ENCODE measurements at places on chromosomes 1 and 21.
A peak's percentile ranks its signal among the peaks of the same experiment; 100 is the strongest.

DNA sequence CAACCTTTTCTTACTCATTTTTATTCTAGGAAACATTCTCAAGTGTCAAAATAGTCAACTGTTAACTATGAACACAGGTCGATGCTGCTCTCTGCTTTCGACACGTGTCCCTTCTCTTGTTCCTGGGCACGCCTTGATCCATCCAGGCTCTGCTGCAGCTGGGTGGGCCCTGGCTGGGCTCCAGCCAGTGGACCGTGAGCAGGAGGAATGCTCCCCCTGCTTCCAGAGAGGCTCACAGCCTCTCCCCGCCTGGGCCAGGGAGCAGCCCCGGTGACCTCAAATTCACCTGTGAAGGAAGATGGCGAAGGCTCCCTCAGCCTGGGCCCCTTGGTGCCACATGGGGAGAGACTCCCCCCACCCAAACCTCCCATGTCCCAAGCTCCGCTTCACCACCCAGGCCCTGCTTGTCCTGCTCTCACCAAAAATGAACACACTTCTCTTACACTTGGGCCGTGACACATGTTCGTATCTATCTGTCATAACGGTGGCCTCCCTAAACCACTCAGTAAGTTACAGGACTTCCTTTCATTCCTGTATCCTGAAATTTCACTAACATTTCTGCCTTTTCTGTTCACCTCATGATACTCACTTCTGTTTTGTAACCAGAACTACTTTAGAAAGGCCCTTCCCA lies 24.6 kb upstream of the ADARB1 start:
- DNase-seq: no peak

- DNase-seq: no peak
Observed at GRCh38 chr1:86773341-86774288, 69.2 kb downstream of the SH3GLB1 start.

DNA sequence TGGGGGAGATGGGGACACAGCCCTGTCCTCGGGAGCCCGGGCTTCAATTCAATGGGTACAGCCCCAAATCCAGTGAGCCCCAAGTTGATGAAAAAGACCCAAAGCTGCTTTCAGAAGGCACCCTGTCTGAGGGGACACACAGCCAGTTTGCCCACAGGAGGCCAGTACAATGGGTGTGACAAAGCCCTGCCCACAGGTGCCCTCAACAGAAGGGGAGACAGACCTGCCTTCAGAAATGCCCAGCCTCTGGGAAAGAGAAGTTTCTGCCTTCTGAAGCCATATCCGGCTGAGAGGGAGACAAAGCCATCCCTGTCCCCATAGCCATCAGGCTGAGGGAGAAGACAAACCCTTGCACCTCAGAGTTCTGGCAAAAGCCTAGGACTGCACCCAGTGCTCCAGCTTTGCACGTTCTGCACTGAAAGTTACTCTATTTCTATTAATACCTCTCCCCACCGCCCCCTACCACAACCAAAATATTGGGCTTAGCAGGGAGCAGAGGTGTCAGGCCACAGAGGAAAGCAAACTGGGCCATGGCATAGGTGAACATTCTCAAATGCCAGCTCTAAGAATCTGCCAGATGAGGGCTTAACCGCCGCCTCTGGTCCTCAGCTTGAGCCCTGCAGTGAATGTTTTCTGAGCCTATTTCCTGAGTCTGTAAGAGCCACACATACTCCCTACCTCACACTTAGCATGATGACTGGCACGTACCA lies 18.0 kb upstream of the PTAFR start:
- no peak for DNase-seq

GRCh38 chr1:87121711-87122163 lies 206.9 kb upstream of the LMO4 start:
- no peak for DNase-seq

GRCh38 chr1:220164116-220164515 lies 70.2 kb downstream of the IARS2 start:
- DNase-seq: no peak

- no peak for DNase-seq
Observed at GRCh38 chr1:119725626-119726025, 13.9 kb downstream of the PHGDH start.

- peak; percentile 97 for DNase-seq
Observed at GRCh38 chr1:155976062-155976912, 2.1 kb downstream of the ARHGEF2 start.

DNA sequence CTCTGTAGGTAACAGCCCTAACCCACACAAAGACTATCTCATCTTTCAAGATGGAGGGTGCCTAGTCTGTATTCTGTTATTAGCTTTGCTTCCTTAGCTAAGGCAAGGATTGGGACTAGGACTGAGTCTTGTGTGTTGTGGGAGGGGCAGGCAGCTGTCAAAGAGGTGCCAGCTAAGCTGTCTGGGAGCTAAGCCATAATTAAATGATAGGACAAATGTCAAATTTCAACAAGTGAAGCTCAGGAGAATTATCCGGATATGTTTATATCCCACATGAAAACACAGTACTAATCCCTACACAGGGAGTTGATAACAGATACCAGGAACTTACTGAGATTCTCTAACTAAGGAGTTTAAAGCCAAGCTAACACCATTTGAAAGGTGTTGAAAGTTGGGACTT lies 70.5 kb upstream of the NGF start:
- no peak for DNase-seq

DNA sequence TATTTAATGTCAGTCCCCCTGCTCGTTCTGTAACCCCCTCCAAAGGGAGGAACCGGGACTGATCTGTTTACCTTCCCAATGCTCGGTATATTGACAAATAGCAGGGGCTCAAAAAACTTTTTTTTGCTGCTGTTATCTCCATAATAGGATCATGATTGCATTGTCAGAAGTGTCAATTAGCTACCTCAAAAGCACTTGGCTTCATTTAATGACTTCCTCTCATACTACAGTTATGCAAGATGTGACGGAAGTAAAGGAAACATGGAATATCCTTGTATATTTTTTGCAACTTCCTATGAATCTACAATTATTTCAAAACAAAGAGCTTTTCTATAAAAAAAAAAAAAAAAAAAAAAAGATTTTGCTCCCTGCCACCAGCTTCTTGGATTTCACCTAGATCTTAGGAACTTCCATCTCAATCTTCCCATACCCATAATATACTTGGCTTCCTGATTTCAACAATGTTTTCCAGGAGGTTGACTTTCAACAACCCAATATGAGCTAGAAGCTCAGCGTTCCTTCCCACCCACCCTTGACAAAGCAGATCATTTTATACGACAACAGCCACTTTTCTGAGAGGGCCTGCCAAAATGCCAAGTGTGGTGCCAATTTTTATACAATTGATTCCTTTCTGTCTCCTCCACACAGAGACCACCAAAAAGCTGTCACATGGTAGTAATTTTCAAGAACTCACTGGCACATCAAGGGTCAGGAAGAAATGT lies 71.7 kb downstream of the SETD4 start:
- DNase-seq: peak; percentile 60

DNA sequence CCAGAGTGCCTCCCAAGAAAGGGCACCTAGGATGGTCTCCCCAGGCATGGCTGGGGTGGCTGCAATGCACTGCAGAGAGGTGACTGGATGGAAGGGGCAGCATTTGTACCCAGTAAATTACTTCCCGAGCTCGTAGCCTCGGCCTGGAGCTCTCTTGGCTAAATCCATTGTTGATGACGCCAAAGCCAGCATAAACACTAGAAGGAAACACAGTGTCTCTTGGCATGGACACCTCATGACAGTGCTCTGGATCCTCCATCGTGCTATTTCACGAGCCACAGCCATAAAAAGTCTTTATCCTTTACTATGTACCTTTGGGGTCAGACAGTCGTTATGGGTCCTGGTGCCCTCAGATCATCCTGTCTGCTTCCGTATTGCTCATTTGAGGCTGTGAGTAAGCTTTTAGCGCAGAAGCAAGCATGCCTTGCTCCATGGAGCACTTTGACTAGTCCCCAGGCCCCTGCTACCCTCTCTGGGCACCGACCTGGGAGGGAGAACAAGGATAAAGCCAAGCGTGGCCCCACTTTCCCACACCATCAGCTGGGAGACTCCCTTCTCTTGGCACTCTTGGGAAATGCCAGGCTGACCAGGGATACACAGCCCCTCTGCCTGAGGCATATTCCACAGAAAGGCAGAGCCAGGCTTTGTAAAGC lies 10.3 kb upstream of the PRELP start:
- no peak for DNase-seq

DNA sequence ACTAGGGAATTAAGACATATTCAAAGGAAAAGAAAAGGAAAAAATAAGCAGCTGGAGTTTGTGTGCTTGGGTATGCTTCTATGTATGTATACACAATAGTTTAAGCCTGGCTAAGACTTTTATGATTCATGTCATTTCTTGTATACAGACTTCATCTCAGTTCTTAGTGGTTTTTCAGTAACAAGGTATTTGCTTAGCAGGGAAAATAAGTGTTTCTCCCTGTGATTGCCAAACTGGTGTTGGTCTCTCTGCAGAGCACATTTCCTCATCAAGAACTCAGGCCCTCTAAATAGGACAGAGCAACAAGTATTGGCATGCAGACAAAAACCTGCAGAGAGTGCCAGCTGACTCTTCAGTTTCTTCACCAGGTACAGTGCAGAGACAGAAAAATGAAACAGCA lies 484.4 kb upstream of the ZRANB2 start:
- peak; percentile 5 for DNase-seq

DNA sequence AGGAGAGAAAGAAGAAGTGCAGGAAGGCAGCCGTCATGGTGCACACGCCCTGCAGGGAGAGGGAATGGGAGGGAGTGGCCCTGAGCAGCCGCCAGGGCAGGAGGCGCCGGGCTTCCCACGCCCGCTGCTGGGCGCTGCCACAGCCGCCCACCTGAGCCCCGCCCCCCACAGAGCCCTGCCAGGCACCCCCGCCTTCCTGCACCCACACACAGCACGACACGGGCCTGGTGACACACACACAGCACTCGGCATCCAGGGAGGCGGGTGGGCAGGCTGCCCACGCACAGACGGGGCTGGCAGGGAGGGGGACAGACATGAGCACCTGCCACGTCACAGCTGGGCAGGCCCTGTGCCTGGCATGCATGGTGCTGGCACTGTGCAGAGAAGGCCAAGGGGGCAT lies 27.5 kb downstream of the ADGRB2 start:
- DNase-seq: peak; percentile 60

DNA sequence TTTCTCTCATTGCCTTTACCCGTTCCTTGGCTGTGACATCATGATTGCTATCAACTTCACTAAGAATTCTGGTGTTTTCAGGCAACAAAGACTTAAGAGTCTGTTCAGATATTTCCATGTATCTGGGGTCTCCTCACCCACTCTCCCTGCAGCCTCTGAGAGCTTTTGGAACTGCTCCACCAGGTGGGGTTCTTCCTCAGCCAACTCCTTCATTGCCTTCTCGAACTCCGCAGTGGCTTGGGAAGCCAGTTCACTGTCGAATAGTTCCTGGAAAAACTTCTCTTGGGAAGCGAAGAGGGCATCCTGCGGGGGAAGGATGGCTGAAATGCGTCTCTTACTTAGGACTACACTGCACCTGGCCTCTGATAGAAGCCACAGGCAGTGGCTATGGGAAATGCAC lies 2.1 kb downstream of the PEX19 start:
- DNase-seq: no peak

DNA sequence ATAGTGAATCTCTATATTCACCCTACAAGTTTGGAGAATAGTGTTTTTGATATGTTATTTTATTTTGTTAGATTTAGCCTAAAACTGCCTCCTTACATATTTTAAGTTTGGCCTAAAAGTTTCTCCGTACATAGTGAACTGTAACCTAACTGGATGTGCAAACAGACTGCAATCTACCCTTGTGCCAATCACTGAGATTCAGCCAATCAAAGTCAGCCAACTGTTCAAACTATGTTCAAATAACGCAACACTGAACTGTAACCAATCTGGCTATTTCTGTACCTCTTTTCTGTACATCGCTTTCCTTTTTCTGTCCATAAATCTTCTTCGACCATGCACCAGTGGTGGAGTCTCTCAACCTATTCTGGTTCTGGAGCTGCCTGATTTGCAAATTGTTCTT lies 11.8 kb upstream of the DMRTB1 start:
- no peak for DNase-seq

GRCh38 chr1:53065391-53065790 lies 3.4 kb downstream of the PODN start:
- DNase-seq: no peak

DNA sequence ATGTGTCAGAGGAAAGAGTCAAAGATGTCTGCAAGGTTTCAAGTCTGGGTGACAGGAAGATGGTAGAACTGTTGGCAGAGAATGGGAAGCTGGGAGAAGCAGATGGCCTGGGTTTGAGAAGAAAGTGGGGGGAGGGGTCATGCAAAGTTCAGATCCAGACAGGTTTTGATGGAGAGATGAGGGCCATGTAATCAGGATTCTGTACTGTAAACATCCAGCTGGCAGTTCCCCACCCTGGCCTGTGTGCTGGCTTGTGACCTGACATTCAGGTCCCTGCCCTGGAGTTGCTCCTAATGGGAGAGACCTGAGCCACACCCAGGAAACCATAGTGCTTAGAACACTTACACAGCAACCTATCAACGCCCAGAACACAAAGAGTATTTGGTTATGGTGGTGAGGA lies 15.6 kb upstream of the ETV3 start:
- peak; percentile 45 for DNase-seq

GRCh38 chr1:117600325-117600943 lies 5.4 kb upstream of the TENT5C start:
- no peak for DNase-seq

DNA sequence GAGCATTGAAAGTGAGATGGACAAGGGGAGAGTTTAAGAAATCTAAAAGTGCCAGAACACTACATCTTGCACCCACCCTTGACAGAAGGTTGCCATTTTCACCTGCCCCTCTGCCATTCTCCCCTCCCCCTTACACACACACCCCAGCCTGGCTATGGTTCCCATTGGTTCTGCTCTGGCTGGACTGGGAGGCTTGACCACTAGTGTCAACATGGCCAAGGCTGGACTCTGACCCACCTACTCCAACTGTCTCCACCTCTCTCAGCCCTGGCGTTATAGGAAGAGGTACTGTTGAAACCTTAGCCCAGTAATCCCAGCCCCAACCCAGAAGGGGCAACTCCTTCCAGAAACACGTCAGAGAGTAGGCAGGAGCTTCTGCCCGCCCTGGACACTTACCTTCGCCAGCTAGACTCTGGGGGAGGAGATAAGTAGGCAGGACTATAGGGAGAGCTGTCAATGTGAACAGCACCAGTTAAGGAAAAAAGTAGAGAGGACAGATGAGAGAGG lies 4.5 kb downstream of the CRTC2 start:
- DNase-seq: no peak

DNA sequence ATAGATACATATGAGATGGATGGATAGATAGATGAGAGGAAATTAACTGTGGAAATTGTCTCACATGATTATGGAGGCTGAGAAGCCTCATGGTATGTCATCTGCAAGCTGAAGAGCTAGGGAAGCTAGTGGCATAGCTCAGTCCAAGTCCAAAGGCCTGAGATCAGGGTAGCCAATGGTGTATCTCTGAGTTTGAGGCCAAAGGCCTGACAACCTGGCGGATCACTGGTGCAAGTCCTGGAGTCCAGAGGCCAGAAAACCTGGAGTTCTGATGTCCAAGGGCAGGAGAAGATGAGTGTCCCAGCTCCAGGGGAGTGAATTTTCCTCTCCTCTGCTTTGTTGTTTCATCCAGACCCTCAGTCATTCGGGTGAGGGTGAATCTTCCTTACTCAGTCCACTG lies 43.9 kb upstream of the SPOCD1 start:
- DNase-seq: no peak

- peak; percentile 64 for DNase-seq
Observed at GRCh38 chr1:214066936-214067335, 79.2 kb downstream of the PROX1 start.

- no peak for DNase-seq
Observed at GRCh38 chr1:72759486-72759885, 477.1 kb upstream of the NEGR1 start.
